ENCODE measurements at places on chromosomes 1 and 21. TPM values are rescaled to one million over a fixed set of nuclear protein-coding genes. Genes with fewer than 3 reads are reported as not detected.

Gene IL12RB2
- total RNA-seq = 7.3 TPM

Gene THEM5
- not detected for total RNA-seq

Gene FNBP1L
- 254 TPM for total RNA-seq

Gene CCDC181
- 7.3 TPM for total RNA-seq

Gene KRTAP13-2
- total RNA-seq = not detected

Gene UBL4B
- 0.41 TPM for total RNA-seq

Gene CD46
- total RNA-seq = 87.6 TPM

Gene MNDA
- 2.0 TPM for total RNA-seq

Gene TPM3
- total RNA-seq = 245 TPM

Gene CFHR1
- 0.41 TPM for total RNA-seq

Gene BARHL2
- under 0.01 TPM for total RNA-seq

Gene MARK1
- total RNA-seq = 62.4 TPM

Gene TAL1
- 1.2 TPM for total RNA-seq

Gene KISS1
- total RNA-seq = not detected

Gene AGBL4
- total RNA-seq = 3.3 TPM

Data from frontal cortex (tissue), 4 donors.